ENCODE measurements at places on chromosomes 2 and 18. TPM values are rescaled to one million over a fixed set of nuclear protein-coding genes. Genes with fewer than 3 reads are reported as not detected.

MC4R gene
- total RNA-seq = not detected

CAMKMT gene
- 11.2 TPM for total RNA-seq

GRCh38 chr2:229712136-229712535 lies 2.2 kb downstream of the DNER start:
- H3K36me3 ChIP-seq = no peaks in the 10 kb centered on the region
- no peak overlapping the region for H3K27ac ChIP-seq
- peaks cover 7% of the 10 kb centered on the region for H3K4me1 ChIP-seq
- peaks cover 59% of the 10 kb centered on the region for H3K27me3 ChIP-seq
- no peak overlapping the region for H3K4me3 ChIP-seq
- no peak for DNase-seq

DNA sequence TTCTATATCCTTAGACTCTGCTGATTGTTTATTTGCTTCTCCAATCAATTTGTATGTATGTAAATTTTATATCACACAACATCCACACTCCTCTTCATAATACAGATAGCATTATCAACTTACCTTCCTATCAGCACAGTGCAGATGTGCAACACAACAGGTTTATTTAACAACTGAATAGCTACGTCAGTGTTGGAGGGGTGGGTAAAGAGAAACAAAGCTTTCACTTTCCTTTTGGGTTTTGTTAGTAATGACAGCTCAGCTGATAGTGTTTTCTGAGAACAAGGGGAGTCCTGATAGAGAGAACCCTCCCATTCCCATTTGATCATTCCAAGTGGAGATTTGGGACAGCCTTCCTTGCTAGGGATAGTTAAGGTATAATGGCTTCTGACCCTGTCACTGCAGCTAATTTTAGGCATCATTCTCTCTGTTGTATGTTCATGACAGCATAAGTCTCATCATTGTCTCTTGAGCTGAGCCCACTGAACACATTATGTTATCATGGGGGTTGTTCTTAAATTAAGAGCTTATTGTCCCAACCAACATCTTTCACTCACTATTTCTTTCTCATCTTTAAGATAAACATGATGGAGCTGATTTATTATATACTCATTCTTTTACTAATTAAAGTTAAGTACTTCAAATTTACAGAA lies 227.7 kb downstream of the GPD2 start:
- DNase-seq = no peak
- no peak overlapping the region for H3K4me3 ChIP-seq
- H3K4me1 ChIP-seq = peaks cover 3% of the 10 kb centered on the region
- H3K27me3 ChIP-seq = no peaks in the 10 kb centered on the region

Data from activated CD8-positive, alpha-beta T cell treated with anti-CD3 and anti-CD28 coated beads, Interleukin-2, amount 10 ng/mL, durations not matched to agents 7 days and 5 days (primary cell).